ENCODE measurements at places on chromosomes 5 and 9.

DNA sequence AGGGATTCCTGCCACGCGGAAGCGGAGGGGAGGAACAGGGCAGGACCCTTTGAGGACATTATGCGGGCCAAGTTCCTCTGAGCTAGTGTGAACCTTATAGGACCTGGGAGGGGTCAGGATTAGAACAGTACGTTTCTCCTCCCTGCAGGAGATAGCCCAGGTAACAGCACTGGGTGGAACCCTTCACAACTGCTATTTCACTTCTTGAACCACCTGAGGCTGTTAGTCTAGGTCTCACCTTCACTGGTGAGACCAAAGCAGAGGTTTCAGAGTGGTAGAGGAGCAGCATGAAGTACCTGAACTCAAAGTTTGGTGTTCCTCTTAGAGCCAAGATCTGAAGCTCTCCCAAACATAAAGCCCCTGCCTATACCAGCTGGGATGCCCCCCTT is 832 bp downstream of the EIF4EBP3 start:
- no peak for DNase-seq

- no peak for DNase-seq
Observed at GRCh38 chr9:68861436-68861835, 152.5 kb downstream of the PRKACG start.

GRCh38 chr5:7705261-7705660 is 145.7 kb downstream of the CFAP90 start:
- DNase-seq: no peak

DNA sequence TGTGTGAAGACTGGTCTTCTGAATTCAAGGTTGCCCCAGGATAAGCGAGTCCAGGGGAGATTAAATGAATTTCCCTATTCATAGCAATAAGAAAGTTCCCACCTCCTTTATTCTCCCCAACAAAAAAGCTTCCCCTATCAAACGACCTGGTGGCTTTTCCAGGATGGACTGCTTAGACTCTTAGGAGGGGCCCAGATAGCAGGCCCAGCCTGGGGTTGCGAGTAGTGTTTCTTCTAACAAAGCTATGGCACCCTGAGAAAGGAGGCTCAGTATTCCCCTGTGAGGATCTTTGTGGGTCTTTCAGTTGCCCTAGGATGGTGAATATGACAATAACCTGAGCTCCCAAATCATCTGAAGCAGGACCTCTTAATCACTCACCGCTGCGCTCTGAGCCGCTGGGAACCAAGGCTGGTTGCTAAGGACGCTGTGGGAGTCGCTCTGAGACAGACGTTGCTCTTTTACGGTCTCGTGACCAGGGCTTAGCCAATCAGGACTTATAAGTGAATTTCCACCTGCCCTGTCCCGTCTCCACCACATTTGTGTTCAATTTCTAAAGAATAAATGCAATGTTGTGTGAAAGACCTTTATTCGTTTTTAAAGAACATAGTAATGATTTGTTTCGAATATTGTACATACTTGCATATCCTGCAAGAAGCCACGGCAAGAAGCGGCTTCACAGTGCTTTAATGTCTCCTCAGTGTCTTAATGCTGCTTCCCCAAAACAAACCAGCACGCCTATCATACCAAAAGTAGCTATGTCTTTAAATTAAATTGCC is at the start of gene TMEM232:
TSS of gene TMEM232 (minus strand) at position 423 of the 776 bp plus-strand sequence. CDS start 59,319 bp downstream, outside the sequence.
- DNase-seq: peak; percentile 81

- no peak for DNase-seq
Observed at GRCh38 chr9:114081441-114082016, 3.4 kb upstream of the AMBP start.
